ENCODE measurements at places on chromosomes 3 and 15.

- no peak for DNase-seq
Observed at GRCh38 chr3:57796261-57796660, 40.2 kb downstream of the SLMAP start.

DNA sequence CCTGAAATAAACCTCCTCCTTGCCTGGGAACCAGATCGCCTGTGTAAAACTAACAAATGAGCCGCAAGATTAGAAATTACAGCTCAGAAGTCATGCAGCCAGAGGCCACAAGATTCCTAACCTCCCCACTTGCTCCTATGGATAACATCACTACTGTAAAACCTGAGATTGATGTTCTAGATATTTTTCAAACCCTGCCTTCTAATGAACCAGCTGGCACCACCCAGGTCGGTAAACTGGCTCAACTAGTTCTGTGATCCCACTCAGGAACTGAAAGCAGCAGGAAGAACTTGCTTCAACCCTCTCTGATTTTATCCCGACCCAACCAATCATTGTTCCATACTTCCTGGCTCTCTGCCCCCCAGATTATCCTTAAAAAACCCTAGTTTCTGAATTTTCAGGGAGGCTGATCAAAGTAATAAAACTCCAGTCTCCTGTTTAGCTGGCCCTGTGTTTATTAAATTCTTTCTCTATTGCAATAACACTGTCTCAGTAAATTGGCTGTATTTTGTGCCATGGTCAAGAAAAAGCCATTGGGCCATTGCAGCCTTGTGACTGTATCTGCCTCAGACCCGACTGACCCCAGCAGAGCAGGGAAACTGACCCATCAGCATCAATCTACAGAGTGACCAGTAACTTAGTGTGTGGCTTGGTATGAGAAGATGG is 98.9 kb downstream of the RPLP1 start:
- DNase-seq = no peak

DNA sequence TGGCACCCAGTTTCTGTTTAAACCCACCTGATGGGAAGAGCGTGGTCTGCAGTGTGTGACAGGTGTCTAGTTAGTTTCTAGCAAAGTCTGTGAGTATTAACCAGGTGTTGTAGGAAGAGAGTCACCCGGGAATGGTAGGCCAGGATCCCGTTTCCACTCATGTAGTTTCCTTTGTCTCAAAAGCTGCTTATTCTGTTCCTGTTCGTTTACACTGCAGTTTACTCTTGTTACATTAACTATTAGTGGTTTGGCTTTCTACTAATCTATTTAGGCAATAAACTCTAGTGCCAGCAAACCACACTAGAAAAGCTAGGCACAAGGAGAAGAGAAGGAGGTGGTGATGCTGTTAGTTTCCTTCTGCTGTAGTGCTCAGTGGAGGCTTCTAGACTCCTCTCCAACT is 32.7 kb downstream of the WDR76 start:
- DNase-seq = no peak

GRCh38 chr3:73484656-73485248 is 140.0 kb downstream of the PDZRN3 start:
- peak; percentile 15 for DNase-seq

GRCh38 chr3:31249545-31249944 is 283.2 kb upstream of the STT3B start:
- peak; percentile 62 for DNase-seq

- DNase-seq = no peak
Observed at GRCh38 chr15:58360421-58361090, 71.2 kb upstream of the LIPC start.

DNA sequence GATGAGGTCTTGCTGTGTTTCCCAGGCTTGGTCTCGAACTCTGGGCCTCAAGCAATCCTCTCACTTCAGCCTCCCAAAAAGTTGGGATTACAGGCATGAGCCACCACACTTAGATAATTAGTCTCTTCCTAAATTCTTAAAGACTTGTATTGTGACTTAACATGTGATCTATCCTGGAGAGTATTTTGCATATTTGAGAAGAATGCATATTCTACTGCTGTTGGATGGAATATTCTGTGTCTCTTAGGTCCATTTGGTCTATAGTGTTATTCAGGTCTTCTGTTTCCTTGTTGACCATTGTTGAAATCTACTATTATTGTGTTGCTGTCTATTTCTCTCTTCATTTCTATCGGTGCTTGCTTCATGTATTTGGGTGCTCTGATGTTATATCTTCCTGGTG is 60.1 kb upstream of the VILL start:
- DNase-seq = no peak

- no peak for DNase-seq
Observed at GRCh38 chr3:194824100-194824499, 138.4 kb downstream of the FAM43A start.

DNA sequence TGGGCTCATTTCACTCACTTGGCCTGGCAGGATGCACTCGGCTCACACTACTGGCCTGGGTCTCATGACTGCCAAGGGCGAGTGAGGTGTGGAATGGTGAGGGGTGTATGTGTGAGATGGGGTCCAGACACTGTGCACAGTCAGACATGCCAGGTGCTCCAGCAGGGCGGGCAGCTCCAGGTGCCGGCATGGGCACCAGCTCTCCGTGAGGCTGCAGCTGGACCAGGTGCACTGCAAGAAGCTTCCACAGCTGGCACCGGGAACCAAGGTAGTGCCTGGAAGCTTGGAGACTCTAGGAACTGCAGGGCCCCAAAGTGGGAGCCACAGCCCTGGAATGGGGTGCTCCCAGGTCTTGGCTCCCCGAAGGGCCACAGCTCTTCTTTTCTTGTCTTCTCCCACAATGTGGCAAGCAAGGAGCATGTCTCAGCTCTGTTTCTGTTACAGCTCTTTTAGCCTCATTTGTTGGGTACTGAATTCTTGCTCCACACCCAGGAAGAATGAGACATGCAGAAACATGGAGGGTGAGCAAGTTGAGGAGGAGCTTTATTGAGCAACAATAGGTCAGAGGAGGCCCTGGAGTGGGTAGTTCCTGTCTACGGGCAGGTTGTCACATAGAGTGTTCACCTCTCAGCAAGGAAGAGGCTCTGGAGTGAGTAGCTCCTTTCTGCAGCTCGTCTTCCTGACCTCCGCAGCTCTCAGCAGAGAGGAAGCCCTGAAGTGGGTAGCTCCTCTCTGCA is 762.8 kb downstream of the CADM2 start:
- DNase-seq = no peak

DNA sequence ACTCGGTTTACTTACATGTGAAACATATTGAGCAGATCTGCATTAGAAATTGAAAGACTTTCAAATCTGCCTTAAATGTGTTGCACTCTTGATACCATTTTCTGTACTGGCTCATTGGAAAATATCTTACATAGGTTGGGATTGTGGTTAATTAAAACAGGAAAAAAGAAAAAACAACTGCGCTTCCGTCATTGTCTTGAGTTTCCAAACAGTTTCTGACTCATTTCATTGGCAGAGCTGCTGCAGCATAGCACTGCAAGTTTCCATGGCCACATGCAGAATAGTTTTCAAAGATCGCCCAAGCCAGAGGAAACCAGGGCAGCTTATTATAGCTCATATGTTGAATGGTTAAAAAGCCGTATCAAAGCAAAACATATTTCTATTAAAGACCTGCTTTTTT is 446.6 kb upstream of the BCHE start:
- no peak for DNase-seq

DNA sequence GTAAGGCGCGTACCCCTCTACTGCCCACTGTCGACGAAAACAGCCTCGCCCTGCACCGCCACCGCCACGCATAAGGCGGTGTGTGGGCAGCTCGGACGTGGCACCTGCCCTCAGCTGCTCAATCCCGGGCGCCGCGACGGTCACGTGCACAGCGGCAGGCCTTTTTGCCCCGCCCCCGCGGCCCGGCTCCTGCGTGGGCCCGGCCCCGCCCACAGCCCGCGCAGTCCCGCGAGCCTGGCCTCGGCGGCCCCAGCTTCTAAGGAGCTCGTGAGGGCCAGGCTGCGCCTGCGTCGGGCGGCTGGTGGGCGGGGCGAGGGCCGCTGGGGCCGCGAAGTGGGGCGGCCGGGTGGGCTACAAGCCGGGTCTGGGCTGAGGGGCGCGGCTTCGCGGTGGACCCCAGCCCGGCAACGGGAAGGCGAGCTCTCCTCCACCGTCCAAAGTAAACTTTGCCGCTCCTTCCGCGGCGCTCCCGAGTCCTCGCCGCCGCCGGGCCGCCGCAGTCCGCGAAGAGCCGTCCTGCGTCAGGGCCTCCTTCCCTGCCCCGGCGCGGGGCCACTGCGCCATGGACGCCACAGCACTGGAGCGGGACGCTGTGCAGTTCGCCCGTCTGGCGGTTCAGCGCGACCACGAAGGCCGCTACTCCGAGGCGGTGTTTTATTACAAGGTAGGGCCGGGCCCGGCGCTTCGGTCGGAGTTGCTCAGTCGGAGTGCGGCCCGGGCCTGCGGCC is at the start of gene CAPN7:
CAPN7 (plus strand) TSS at position 313 of the 728 bp plus-strand sequence; CDS start at position 563, 250 bp downstream.
- DNase-seq = peak; percentile 96

DNA sequence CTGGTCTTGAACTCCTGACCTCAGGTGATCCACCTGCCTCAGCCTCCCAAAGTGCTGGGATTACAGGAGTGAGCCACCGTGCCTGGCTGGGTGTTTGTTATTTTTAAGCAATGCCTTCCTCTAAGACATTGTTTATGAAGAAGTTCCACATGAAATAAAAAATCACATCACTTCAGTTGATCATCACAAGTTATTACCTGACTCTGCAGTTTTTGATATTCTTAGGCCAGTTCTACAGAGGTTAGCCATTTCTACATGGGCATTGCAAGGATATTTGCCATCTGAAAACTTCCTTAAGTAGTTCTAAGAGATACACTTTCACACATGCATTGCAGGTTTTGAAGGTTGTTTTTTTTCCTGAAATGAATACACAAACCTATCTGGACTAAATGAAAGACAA is 82.1 kb downstream of the PYDC2 start:
- DNase-seq = no peak

- no peak for DNase-seq
Observed at GRCh38 chr3:149186219-149186618, 35.4 kb downstream of the CP start.

GRCh38 chr3:31670136-31670535 is 137.4 kb downstream of the STT3B start:
- no peak for DNase-seq

DNA sequence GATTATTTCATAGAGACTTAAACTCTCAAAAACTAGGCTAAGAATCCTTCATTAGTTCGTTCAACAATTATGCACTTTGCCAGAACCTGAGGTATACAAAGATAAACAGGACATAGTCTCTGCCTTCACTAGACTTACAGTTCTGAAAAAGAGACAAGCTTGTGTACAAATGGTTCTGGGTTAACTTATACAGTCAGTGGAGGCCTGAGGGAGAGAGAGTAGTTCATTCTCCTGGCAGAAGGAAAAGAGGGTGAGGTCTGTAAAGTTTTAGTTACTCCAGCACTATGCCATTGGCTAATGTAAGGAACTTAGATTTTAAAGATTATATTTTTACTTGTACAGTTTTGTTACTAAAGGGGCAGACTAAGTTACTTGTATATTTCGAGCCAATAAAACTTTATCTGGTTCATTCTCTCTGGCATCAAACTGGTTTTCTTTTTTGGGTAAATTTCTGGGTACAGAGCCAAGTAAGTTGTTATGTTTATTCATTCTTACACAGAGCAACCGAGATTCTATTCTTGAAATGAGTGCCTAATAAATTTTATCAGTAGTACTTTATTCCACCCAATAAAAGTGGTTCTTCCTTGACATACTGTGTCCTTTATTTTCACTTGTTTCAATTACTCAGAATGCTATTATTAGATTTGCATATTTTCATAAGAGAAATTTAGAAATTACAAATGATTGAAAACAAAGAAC is 278.7 kb downstream of the TIGIT start:
- no peak for DNase-seq

GRCh38 chr15:41790169-41790568 is 15.9 kb downstream of the MAPKBP1 start:
- DNase-seq = no peak

DNA sequence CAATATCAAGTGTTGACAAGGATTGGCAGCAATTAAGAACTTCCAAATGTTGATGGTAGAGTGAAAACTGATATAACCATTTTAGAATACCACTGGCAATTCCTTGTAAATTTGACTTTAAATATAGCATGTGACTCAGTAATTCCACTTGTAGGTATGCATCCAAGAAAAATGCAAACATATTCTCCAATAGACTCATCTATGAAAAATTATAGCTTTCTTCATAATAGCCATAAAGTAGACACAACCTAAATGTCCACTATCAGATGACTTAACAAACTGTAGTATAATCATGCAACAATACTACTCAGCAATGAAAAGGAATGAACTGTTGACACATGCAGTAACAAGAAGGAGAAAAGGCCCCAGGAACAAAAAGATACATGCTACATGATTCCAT is 988.1 kb downstream of the FHIT start:
- DNase-seq = no peak

DNA sequence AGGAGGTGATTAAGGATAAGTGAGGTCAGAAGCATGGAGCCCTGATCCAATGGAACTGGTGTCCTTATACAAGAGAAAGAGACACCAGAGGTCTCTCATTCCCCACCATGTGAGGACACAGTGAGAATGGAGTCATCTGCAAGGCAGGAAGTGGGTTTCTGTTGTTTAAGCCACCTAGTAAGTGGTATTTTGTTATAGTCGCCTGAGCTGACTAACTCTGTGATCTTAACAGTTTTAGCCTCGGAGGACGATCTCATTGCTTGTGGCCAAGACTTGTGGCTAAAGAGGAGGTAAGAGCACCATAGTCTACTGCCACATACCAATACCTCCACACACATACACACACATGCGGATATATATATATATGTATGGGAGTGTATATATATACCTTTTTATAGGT is 73.8 kb downstream of the MCTP2 start:
- DNase-seq = peak; percentile 82

GRCh38 chr3:102090721-102091045 is 241.4 kb downstream of the NFKBIZ start:
- no peak for DNase-seq

GRCh38 chr15:70470556-70471191 is 292.7 kb downstream of the UACA start:
- no peak for DNase-seq

GRCh38 chr3:178195824-178196223 is 340.4 kb upstream of the KCNMB2 start:
- no peak for DNase-seq

DNA sequence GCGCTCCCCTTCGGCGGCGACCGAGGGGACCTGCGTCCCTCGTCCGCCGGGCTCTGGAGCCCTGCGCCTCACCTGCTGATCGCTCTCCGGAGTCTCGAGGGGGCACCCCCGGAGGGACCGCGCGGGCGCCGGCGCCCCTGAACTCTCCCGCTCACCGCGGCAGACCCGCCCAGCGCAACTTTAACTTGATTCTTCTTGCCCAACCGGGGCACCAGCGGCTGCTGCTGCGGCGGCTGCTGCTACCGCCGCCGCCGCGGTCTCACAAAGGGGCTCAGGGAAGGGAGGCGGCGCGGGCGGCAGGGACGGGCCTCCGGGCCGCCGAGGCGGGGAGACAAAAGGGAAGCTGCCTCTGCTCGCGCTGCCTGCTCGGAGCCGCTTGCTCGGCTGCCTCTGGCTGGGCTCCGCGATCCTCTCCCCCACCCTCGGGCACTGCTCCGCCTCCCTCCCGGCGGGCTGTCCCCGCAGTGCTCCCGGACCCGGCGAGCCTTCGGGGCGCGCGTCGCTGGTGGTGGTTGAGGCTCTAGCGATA is at the start of gene PPM1L:
PPM1L (plus strand) TSS at position 456 of the 529 bp plus-strand sequence.
- DNase-seq = peak; percentile 53

Data from activated CD4-positive, alpha-beta T cell treated with anti-CD3 and anti-CD28 coated beads, Interleukin-2, Interleukin-6, amounts not matched to agents 100 ng/mL and 50 ng/mL, durations not matched to agents 16 hours and 8 hours (primary cell).